ENCODE measurements at places on chromosomes 7 and 10.

DNA sequence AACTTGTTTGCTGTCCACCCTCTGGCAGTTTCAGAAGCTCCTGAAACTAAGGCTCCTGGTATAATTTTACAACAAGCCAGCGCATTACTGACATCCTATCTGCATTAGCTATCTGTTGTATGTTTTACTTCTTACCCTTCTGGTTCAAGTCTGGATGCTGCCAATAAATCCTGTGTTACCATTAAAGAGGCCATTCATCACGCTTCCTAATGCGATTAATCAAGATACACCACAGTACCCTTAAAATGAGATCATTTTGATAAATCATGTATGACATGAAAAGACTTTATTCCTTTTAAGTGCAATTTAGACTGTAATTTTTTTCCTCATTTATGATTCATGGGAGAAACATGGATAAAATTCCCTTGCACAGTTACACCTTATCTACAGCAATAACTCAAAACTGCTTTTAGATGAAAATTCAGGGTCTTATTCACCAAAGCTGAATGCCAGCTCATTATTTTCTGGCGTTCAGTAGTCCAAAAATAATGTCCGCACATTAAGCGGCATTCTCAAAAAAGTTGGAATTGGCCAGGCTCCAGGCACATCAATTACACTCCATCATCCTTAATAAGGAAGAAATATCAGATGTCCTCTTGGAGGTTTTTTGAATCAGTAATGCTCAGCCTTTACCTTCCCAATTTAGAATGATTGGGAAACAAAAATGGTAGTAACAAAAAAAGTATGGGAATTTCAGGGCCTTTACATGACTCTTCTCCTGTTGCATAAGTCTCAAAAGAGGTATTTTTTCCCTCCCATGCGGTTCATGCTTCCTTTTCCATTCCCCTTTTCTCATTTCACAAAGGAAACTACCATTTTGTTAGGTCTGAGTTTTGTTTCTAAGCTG lies 878.5 kb downstream of the LRMDA start:
- no peak for DNase-seq

DNA sequence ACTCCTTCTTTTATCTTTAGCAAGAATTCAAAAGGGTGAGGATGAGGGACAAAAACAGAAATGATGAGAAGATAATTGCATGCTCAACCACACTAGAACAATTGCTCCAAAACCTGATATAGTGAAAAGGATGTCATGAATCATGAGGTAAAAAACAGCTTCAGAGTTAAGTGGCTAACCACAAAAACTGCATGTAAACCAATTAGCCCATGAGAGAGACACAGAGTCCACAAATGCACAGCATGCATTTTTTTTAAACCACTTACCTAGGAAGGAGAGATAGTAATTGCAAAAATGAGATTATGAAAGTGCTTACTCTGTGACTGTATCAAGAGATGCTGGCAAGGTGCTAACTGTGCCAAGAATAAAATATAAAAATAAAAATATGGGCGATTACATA lies 132.9 kb downstream of the MBL2 start:
- DNase-seq: no peak

DNA sequence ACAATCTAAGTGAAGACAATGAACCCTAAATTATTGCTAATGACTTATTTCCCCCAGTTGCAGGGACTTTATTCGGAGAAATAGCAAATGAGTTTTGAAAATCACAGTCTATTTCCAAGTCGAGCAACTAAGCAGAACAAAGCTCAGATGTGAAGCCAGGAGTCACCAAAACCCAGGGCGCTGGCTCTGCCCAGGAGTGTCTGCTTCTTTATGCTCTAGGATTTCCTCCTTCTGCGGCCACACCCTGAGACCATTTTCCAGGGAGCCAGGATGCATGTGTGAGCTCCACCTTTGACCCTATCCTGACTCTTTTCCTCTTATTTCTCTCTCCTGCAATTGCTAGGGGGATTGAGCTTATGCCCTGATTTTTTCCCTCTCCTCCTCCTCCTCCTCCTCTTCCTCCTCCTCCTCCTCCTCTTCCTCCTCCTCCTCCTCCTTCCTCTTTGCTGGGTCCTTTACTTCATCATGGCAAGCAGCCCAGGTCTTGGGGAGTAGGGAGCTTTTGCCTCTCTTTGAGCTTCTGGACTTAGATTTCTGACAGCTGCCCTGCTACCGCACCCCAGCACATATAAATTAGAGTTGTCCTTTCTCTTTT lies 234.4 kb downstream of the ARL4A start:
- DNase-seq: no peak

GRCh38 chr7:24058953-24059352 lies 225.0 kb upstream of the NPY start:
- no peak for DNase-seq

- no peak for DNase-seq
Measured at GRCh38 chr10:17100586-17100985, 29.0 kb downstream of the CUBN start.

GRCh38 chr10:73044378-73045285 lies 52.0 kb downstream of the P4HA1 start:
- no peak for DNase-seq

- DNase-seq: no peak
Measured at GRCh38 chr7:71636329-71636728, 504.4 kb downstream of the GALNT17 start.

DNA sequence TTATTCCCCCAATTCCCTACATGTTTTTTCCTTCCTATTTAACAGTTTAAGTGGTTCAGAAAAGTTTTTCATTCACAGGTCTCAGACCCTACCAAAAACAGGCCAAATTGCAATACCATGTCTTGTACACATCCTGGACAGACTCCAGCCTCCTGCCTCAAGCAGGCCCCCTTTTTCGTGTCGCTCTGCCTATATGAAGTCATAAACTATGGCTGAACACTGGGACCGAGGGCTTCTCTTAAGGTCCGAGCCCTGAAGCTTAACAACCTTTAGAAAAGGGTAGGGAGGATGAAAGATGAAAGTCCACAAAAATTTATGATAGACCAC lies 1.4 kb downstream of the FBXW4 start:
- DNase-seq: no peak

DNA sequence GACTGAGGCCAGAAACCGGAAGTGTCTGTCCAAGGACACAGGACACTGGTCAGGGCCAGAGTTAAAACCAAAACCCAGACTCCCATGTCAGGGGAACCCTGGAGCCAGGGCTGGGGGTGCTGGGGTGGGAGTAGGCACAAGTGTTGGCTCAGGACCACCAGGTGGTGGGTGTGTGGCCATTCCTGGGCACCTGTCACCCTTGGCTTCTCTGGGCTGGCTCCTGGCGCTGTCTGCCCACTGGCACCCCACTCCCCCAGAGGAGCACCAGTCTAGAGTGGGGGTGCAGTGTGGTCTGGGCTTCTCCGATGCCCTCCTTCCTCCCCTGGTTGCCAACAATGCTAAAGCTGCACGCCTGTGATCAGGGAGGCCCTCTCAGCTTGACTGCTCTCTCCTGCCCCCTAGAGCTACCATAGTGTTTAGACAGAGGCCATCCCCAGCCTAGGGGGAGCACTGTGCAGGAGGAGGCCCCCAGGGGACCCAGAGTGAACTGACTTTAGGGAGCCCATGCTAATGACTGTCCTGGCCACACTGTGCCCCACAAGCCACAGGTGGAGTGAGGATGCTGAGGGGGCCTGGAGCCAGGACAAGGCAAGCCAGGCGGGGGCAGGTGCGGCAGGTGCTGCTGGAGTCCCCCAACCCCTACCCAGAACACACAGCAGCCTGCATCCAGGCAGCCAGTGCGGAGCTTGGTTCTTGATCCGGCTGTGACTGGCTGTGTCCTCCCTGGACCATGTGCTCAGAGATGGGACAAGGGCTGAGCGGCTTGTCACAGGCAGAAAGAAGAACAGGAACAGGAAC lies 11.0 kb downstream of the RASGEF1A start:
- DNase-seq: peak; percentile 42

DNA sequence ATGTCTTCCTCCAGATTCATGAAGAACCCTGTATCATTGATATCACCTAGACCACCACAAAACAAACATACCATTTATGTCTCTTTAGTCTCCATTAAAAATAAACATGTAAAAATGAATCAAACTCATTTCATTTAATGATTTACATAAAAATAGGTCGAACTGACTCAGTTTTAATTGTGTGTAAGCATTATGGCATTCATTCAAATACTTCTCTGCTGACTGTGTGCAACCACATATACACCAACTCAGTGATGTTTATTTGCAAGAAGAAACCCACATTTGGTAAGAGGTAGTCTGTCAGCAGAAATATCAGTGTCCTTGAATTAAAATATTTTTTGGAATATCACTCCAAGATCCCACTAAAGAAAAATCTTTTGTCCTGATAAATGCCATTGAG lies 30.5 kb downstream of the ABCB1 start:
- no peak for DNase-seq

GRCh38 chr7:148620749-148621359 lies 30.3 kb downstream of the C7orf33 start:
- DNase-seq: no peak

- no peak for DNase-seq
Measured at GRCh38 chr7:106610996-106611886, 49.7 kb downstream of the CCDC71L start.

- DNase-seq: no peak
Measured at GRCh38 chr7:11613292-11613930, 218.6 kb downstream of the THSD7A start.

DNA sequence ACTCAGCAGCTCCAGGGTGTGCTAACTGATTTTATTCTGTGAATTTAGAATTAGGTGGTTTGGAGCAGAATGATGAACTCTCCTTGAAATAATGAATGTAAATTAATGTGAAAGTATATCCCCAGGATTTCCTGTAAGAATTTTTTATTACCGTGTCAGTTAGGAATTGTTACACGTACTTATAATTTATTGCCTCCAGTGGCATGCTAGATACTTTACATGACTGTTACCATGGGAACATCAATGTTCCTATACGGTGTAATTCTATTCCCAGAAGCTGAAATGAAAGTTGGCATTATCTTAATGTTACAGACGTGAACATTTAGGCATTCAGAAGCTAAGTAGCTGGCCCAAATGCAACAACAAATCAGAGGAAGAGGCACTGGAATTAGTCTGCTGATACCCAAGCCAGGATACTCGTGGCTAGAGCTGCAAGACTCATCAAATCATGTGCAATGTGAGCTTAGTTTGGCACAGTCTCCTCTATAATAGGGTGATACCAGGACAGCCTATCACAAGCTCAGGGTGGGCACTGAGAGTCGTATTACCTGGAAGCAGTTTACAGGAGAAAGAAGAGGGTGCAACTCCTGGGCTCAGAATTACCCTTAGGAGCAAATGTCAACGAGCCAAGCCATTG lies 30.0 kb upstream of the PRKAR2B start:
- no peak for DNase-seq

DNA sequence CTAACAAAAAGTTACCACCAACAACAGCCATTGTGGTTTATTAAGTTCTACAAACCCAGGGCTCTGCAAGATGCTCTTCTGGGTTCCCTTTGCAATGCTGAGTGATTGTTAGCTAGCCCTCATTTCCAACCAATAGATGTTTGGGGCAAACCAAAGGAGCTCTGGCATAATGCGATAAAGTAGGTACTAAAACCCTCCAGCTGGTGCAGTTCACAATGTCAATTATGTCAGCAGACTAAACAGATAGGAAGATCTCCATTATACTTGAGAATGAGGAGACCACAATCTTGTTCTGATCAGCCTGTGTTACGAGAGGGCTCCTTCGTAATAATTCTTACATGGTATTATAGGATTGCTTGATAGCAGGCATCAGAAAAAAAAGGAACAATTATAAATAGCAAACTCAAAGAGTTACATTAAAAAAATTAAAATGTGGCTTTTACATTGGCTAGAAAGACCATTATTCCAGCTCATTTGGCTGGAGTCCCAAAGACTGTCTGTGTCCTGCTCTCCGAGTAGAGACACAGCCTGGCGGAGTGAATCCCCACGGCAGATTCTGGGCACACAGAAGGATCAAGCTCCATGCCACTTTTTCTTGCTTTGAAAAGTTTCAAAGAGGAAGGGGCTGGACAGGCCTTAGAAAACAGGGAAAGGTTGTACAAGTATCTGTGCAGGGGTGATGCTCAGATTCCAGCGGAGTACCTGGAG lies 93.8 kb downstream of the ZRANB1 start:
- DNase-seq: no peak

DNA sequence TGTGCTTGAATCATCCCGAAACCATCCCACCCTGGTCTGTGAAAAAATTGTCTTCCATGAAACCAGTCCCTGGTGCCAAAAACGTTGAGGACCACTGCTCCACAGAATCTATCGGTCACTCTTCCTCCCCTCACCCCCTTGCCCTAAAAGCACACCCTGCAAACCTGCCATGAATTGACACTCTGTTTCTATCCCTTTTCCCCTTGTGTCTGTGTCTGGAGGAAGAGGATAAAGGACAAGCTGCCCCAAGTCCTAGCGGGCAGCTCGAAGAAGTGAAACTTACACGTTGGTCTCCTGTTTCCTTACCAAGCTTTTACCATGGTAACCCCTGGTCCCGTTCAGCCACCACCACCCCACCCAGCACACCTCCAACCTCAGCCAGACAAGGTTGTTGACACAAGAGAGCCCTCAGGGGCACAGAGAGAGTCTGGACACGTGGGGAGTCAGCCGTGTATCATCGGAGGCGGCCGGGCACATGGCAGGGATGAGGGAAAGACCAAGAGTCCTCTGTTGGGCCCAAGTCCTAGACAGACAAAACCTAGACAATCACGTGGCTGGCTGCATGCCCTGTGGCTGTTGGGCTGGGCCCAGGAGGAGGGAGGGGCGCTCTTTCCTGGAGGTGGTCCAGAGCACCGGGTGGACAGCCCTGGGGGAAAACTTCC lies 784 bp upstream of the SERPINE1 start:
- no peak for DNase-seq

GRCh38 chr10:91610919-91611318 lies 22.0 kb downstream of the PPP1R3C start:
- DNase-seq: no peak

DNA sequence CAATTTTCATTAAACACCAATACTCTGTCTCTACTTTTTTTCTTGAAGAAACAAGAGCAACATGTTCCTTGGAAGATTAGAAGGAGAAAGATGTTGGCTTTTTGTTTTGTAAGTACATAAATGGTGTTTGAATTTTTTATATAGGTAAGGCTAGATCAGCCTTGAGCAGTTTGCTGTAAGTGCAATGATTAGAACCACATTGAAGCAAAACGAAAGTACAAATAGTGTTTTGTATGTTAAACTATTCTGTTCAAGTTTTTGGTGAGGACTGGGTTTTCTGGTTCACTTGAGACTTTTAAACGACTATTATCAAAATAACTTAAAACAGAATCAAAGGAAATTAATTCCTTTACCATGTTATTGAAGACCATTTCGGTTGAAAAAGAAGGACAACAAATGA lies 162.9 kb upstream of the NRP1 start:
- DNase-seq: no peak

- no peak for DNase-seq
Measured at GRCh38 chr10:60992636-60993035, 48.7 kb upstream of the RHOBTB1 start.

GRCh38 chr10:97034958-97035769 lies 150.6 kb downstream of the SLIT1 start:
- DNase-seq: no peak

DNA sequence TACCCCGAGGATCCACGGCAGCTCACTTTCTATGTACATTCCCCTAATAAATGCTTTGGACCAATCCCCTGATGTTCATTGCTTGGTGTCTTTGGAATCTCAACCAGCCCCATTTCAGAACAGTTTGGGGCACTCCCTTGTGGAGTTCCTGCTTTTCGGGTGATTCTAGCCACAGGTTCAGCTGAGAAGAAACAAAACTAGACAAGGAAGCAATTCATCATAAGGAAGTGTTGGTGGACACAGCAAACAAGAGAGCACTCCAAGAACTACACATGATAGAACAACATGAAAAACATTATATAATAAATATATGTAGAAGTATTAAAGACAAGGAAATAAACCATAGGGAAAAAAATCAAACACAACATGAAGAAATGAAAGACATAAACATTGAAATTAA lies 6.0 kb upstream of the CCDC136 start:
- no peak for DNase-seq

Data from activated naive CD4-positive, alpha-beta T cell treated with anti-CD3 and anti-CD28 coated beads, Interleukin-2, amount 50 U/mL, for 72 hours (primary cell).